Occipital lobe (tissue), 3 donors: ENCODE measurements at places on chromosomes 6 and 20. TPM values are rescaled to one million over a fixed set of nuclear protein-coding genes. Genes with fewer than 3 reads are reported as not detected.

DNA sequence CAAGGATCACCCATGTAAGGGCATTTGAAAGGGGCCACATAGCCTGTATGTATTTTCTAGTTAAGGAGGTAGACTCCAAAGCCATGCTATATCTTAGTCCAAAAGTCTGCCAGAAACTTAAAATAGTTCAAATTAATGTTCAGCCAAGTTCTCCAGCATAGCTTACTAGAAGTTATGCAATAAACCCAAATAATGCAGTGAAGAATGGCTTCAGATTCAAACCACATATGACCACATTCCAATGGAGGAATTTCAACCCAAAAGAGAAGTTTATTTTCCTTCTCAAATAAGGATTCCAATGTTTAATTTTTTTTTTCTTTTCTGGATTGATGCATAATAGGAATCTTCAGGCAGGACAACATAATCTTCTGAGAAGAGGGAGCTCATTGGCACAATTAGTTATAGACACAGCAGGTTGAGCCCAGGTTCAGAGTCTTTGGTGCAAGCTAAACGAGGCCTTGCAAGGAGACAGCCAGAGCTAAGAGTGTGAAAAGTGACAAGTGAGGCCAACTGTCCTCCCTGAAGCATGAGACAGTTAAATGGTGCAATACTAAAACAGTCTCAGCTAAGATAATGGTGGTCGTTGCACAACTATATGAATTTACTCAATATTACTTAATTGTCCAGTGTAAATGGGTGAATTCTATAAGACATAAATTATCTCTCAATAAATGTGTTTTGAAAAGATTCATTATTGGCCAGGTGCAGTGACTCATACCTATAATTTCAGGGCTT lies 598.8 kb upstream of the CDH4 start:
- DNase-seq = no peak

- no peak for DNase-seq
These were observed 12.5 kb upstream of the PCK1 start for GRCh38 chr20:57548177-57549058.

- DNase-seq = no peak
These were observed 251.3 kb upstream of the PRND start for GRCh38 chr20:4470375-4470774.

GRCh38 chr6:79353226-79353625 lies 118.7 kb upstream of the HMGN3 start:
- DNase-seq = no peak

DNA sequence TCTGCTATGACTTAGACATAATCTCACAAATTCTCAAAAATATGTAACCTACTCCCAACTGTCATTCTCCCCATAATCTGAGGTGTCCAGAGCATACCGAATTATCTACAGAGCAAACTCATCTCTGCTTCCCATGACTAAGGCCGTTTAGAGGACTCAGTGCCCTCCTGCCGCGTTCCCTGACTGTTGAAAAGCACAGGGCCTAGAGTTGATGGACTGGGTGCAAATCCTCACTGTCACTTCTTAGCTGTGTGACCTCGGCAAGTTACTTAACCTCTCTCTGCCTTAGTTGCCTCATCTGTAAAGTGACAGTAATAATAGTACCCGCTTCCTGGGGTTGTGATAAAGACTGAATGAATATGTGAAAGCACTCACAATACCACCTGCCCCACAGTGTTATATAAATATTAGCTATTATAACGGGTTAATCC lies 4.7 kb upstream of the TUBB2A start:
- DNase-seq = no peak

GRCh38 chr6:46895930-46896329 lies 25.8 kb downstream of the ADGRF5 start:
- no peak for DNase-seq

DNA sequence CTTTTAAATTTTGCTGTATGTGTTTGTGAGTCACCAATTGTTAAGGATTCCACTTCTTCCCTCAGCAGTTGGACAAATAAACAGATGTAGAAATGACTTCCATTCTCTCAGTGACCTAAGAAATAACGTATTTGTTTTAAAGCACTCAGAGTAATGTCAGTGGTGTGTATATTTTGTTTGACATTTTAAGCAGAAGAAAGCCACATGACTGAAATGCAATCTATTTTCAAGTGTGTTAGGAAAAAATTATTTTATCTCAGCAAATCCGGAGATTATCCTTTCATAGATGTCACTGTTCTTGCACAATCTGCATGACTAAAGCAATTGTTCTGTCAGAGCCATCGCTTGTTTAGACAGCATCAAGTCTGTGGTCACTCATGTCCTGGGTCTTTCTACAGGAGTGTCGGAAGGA lies 77.1 kb downstream of the JAG1 start:
- no peak for DNase-seq

GRCh38 chr20:8720089-8720488 lies 348.8 kb upstream of the PLCB4 start:
- DNase-seq = no peak

Gene CDSN
- total RNA-seq = not detected
